ENCODE measurements at places on chromosomes 2 and 18.

DNA sequence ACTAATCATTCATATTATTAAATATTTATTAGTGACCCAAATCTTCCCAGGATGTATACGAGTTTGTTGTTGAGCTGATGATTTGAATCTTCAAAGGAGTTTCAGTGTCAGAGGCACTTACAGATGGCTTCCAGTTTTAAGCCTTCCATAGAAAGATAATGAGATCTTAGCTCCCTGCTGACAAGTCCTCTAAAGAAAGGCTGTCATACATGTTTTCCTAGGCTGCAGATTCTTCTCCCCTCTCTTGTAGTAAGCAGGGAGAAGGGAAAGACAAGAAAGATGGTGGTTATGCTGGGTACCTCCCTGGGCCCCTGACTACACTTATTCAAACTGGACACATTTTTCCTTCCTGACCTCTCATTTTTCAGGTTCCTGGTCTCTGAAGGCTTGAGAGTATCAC, 8.1 kb upstream of the GAREM1 start:
- no peak overlapping the region for H3K4me3 ChIP-seq
- no peak overlapping the region for H3K27ac ChIP-seq
- no peaks in the 10 kb centered on the region for H3K4me1 ChIP-seq
- no peak for DNase-seq
- H3K27me3 ChIP-seq, result no peaks in the 10 kb centered on the region

GRCh38 chr2:166573391-166573790, 79.3 kb upstream of the SCN7A start:
- H3K36me3 ChIP-seq, result no peaks in the 10 kb centered on the region
- no peak overlapping the region for H3K27ac ChIP-seq
- DNase-seq, result peak; percentile 91
- no peaks in the 10 kb centered on the region for H3K4me1 ChIP-seq
- no peaks in the 10 kb centered on the region for H3K27me3 ChIP-seq

DNA sequence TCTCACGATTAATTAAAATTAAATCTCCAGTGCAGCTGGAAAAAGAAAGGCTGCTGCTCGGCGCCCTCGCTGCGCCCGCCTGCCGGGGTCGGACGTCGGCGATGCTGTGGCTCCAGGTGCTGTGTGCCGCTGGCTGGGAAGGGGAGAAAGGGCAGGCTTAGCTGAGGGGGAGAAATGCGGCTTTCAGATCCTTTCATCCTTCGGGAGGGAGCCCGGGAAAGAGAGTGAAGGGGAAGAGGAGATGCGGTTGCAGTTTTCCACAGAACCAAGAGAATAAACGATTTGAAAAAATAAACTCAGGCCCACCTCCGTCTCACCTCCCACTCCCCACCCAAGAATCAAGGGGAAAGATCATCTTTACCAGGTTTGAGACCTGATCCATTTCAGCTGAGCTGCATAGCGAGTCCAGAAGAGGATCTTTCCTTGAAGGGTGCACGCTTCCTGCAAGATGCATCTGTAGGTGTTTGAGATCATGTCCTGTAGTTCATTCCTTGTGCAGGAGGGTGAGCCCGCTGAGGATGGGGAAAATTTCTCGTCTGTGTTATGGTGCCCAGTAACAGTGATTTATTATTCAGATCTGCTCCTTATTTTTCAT, 495 bp downstream of the TMEM169 start:
- H3K27me3 ChIP-seq, result no peaks in the 10 kb centered on the region
- peaks cover 11% of the 10 kb centered on the region for H3K4me1 ChIP-seq
- H3K27ac ChIP-seq, result no peak overlapping the region
- H3K4me3 ChIP-seq, result peak overlapping the region; percentile 82
- H3K36me3 ChIP-seq, result no peaks in the 10 kb centered on the region

DNA sequence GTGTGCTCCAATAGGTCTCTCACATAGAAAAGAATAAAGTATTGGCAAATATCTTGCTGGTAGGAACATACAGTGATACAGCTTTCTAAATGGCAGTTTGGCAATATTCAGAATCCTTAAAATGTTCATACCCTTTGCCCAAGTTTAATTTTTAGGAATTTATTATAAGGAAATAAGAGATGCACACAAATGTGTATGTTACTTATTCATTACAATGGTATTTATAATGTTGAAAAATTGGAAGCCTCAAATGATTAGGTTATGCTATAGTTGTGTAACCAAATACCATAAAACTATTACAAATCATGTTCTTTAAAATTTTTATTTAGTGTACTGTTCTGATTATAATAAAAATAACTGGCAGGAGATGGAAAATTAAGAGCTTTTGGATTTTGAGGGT, 196.8 kb downstream of the MCFD2 start:
- H3K4me3 ChIP-seq, result no peak overlapping the region
- H3K36me3 ChIP-seq, result no peaks in the 10 kb centered on the region

- H3K4me1 ChIP-seq, result no peaks in the 10 kb centered on the region
- H3K36me3 ChIP-seq, result no peaks in the 10 kb centered on the region
- no peak overlapping the region for H3K4me3 ChIP-seq
These were observed 675.3 kb downstream of the TMEM182 start for GRCh38 chr2:103437161-103437560.

GRCh38 chr2:144518748-144519596, 947 bp downstream of the ZEB2 start:
- no peak overlapping the region for H3K4me3 ChIP-seq
- H3K27ac ChIP-seq, result no peak overlapping the region
- peaks cover 3% of the 10 kb centered on the region for H3K4me1 ChIP-seq
- no peaks in the 10 kb centered on the region for H3K36me3 ChIP-seq
- no peak for DNase-seq

GRCh38 chr2:237191714-237192081, 106.0 kb downstream of the COPS8 start:
- no peak overlapping the region for H3K4me3 ChIP-seq
- H3K27me3 ChIP-seq, result no peaks in the 10 kb centered on the region
- no peaks in the 10 kb centered on the region for H3K36me3 ChIP-seq
- DNase-seq, result no peak
- H3K4me1 ChIP-seq, result no peaks in the 10 kb centered on the region
- H3K27ac ChIP-seq, result no peak overlapping the region

- H3K4me1 ChIP-seq, result peaks cover 13% of the 10 kb centered on the region
- no peaks in the 10 kb centered on the region for H3K36me3 ChIP-seq
- no peak overlapping the region for H3K27ac ChIP-seq
- peak; percentile 61 for DNase-seq
These were observed 6.3 kb upstream of the SIX3 start for GRCh38 chr2:44934983-44935728.

GRCh38 chr2:95231723-95232122, 24.4 kb downstream of the ZNF892 start:
- no peaks in the 10 kb centered on the region for H3K4me1 ChIP-seq
- DNase-seq, result peak; percentile 90
- no peaks in the 10 kb centered on the region for H3K36me3 ChIP-seq
- no peak overlapping the region for H3K4me3 ChIP-seq

- no peaks in the 10 kb centered on the region for H3K27me3 ChIP-seq
- no peaks in the 10 kb centered on the region for H3K36me3 ChIP-seq
- no peak overlapping the region for H3K27ac ChIP-seq
- no peaks in the 10 kb centered on the region for H3K4me1 ChIP-seq
- no peak for DNase-seq
These were observed 86.9 kb downstream of the MCFD2 start for GRCh38 chr2:46828491-46829230.

- peak overlapping the region; percentile 57 for H3K4me3 ChIP-seq
- H3K36me3 ChIP-seq, result no peaks in the 10 kb centered on the region
- no peak for DNase-seq
- H3K27me3 ChIP-seq, result no peaks in the 10 kb centered on the region
- H3K27ac ChIP-seq, result peak overlapping the region; percentile 8
These were observed 433 bp upstream of the MFF start for GRCh38 chr2:227324642-227324994.

- no peaks in the 10 kb centered on the region for H3K27me3 ChIP-seq
- no peak overlapping the region for H3K4me3 ChIP-seq
- no peak for DNase-seq
- H3K27ac ChIP-seq, result no peak overlapping the region
- H3K4me1 ChIP-seq, result no peaks in the 10 kb centered on the region
These were observed 896.5 kb upstream of the PIK3C3 start for GRCh38 chr18:41058351-41059125.

GRCh38 chr2:210177769-210178168, 6.6 kb upstream of the KANSL1L start:
- no peaks in the 10 kb centered on the region for H3K36me3 ChIP-seq
- no peak overlapping the region for H3K27ac ChIP-seq
- peaks cover 5% of the 10 kb centered on the region for H3K4me1 ChIP-seq
- no peak overlapping the region for H3K4me3 ChIP-seq
- DNase-seq, result peak; percentile 76

DNA sequence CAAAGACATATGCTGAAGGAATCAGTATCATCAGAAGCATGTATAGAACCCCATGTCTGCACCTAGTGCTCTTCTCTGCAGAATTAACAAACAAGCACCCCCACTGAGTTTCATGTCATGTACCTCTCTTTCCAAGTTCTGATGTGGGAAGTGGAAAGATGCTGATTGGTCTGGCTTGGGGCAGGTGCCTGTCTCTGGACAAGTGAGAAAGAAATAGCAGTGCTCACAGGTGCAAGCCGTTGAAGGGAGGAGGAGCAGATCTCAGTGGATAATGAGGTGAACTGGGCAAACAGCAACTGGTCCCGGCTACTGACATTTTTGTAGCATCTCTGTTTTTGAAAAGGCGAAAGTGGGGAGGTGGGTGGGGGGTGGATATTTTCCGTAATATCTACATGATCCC, 17.5 kb upstream of the ACVR1 start:
- H3K36me3 ChIP-seq, result no peaks in the 10 kb centered on the region
- no peak overlapping the region for H3K27ac ChIP-seq
- DNase-seq, result no peak
- no peak overlapping the region for H3K4me3 ChIP-seq
- H3K27me3 ChIP-seq, result no peaks in the 10 kb centered on the region

DNA sequence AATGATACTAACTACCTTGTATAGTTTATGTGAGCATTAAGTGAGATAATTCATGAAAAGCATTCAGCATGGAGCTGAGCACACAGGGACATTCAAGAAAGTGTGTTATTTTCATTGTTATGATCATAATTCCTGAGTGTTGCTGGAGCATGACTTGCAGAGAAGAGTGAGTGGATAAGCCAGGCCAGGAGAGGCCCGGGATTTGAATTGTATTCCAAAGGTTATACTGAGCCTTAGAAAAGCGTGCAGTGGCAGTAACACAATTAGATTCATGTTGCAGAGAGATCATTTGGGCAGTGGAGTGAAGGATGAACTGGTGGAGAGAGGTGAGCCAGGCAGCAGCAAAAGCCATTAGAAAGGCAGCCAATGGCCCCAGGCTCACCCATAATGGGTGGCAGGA, 142.9 kb upstream of the SH3BP4 start:
- H3K36me3 ChIP-seq, result no peaks in the 10 kb centered on the region

- no peak overlapping the region for H3K4me3 ChIP-seq
- H3K27ac ChIP-seq, result no peak overlapping the region
- no peaks in the 10 kb centered on the region for H3K27me3 ChIP-seq
- no peaks in the 10 kb centered on the region for H3K4me1 ChIP-seq
These were observed 210.1 kb upstream of the RND3 start for GRCh38 chr2:150697596-150697995.

DNA sequence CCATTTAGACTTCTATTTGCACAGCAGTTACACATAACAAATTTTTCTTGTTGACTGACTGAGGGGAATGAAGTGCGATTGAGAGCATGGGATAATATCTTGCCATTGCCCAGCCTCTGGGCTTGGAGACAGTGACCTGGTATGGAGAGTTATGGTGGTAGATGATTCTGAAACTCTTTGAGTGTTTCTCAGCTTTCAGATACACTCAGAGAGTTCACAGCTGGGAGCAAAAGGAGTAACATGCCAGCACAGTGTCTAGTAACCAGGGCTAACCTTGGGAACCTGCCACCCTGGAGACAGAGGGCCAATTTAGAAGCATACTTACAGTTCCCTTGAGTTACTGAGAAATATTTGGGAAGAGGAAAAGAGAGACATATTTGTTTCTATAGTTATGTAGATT, 1099.3 kb upstream of the CELF4 start:
- no peaks in the 10 kb centered on the region for H3K4me1 ChIP-seq
- no peaks in the 10 kb centered on the region for H3K36me3 ChIP-seq
- H3K27ac ChIP-seq, result no peak overlapping the region
- no peaks in the 10 kb centered on the region for H3K27me3 ChIP-seq

- no peak overlapping the region for H3K27ac ChIP-seq
- no peak for DNase-seq
- H3K36me3 ChIP-seq, result no peaks in the 10 kb centered on the region
- no peaks in the 10 kb centered on the region for H3K27me3 ChIP-seq
- H3K4me1 ChIP-seq, result peaks cover 10% of the 10 kb centered on the region
These were observed 256.4 kb downstream of the ACKR3 start for GRCh38 chr2:236825989-236826510.

- no peaks in the 10 kb centered on the region for H3K4me1 ChIP-seq
- H3K27ac ChIP-seq, result no peak overlapping the region
- no peaks in the 10 kb centered on the region for H3K36me3 ChIP-seq
- no peak overlapping the region for H3K4me3 ChIP-seq
- DNase-seq, result no peak
These were observed 35.8 kb downstream of the BCL2L11 start for GRCh38 chr2:111156529-111156928.

GRCh38 chr2:223122781-223123180, 70.8 kb downstream of the KCNE4 start:
- H3K27ac ChIP-seq, result no peak overlapping the region
- DNase-seq, result no peak
- H3K4me1 ChIP-seq, result no peaks in the 10 kb centered on the region
- no peak overlapping the region for H3K4me3 ChIP-seq

- no peaks in the 10 kb centered on the region for H3K36me3 ChIP-seq
- peaks cover 2% of the 10 kb centered on the region for H3K4me1 ChIP-seq
- peak; percentile 88 for DNase-seq
These were observed 823 bp upstream of the RNU2-63P start for GRCh38 chr2:88016960-88017779.

DNA sequence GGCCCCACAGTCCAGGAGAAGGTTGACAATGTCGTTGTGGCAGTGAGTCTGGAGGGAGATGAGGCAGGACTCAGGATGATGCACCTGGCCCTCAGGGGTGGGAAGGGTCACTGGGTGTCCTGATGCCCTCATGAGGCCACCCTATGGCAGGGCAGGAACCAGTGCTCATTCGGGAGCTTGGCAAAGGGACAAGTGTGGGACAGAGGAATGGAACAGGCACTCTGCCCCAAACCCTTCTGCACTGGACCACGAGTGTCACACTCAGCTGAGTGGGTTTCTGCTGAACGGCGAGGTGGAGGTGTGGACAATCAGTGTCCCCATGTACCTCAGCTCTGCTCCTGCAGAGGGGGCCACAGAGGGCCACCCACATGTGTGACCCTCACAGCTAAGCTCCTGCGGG, 32.0 kb downstream of the ANKMY1 start:
- no peak overlapping the region for H3K4me3 ChIP-seq
- no peak for DNase-seq
- no peak overlapping the region for H3K27ac ChIP-seq
- H3K36me3 ChIP-seq, result no peaks in the 10 kb centered on the region
